Colonic mucosa (tissue), 4 donors: ENCODE measurements at places on chromosomes 16 and 17.

DNA sequence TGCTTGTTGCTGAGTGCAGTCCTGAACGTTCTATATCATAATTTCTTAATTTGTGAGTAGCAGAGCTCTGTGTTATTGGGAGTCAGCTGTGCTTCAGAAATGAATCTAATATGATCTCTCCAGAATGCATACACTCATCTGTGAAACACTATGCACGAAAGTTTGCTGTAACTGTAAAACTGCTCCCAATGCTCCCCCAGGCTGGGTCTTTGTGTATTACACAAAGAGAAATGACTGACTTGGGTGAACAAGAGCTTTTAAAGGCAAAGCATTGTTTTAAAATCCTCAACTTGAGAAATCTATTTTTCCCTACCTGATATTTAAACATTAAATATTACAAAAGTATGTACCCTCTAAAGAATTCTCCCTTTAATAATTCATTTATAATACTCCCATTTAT lies 636.7 kb upstream of the KIF2B start:
- H3K27me3 ChIP-seq: no peaks in the 10 kb centered on the region
- H3K36me3 ChIP-seq: no peaks in the 10 kb centered on the region
- no peak overlapping the region for H3K27ac ChIP-seq
- H3K4me1 ChIP-seq: no peaks in the 10 kb centered on the region
- no peak overlapping the region for H3K4me3 ChIP-seq

- H3K27me3 ChIP-seq: peaks cover 38% of the 10 kb centered on the region
- peaks cover 29% of the 10 kb centered on the region for H3K4me1 ChIP-seq
- peak within 1 kb of the TSS; percentile 44 for H3K27ac ChIP-seq
- peak within 1 kb of the TSS; percentile 84 for H3K4me3 ChIP-seq
- peak; percentile 89 for DNase-seq
- H3K36me3 ChIP-seq: no peaks in the 10 kb centered on the region
These were observed at the start of gene PAQR4 for GRCh38 chr16:2968738-2969544. TSS of gene PAQR4 (plus strand) at chr16:2969348. CDS start at chr16:2969675, 327 bp downstream.

- no peak for DNase-seq
- H3K27me3 ChIP-seq: no peaks in the 10 kb centered on the region
- no peak overlapping the region for H3K4me3 ChIP-seq
- H3K27ac ChIP-seq: no peak overlapping the region
- no peaks in the 10 kb centered on the region for H3K36me3 ChIP-seq
These were observed 32.6 kb downstream of the ERN1 start for GRCh38 chr17:64097196-64097936.

DNA sequence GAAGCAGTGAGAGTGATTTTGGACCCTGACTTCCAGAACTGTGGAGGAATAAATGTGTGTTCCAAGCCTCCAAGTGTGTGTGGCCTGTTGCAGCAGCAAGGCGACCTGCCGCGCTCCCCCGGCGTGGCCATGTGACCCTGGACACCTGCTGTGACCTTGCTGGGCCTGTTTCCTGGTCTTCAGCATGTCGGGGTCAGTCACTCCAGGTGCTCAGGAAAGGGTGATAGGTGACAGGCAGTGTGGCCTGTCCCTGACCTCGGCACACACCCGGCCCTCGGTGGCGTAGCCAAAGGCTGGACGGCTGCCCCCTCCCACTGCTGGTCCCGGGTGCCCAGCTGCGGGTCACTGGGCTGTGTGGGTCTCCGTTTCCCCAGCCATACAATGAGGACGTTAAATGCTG lies 31.8 kb upstream of the ZNF469 start:
- no peaks in the 10 kb centered on the region for H3K4me1 ChIP-seq
- H3K27me3 ChIP-seq: no peaks in the 10 kb centered on the region
- no peak overlapping the region for H3K27ac ChIP-seq
- no peak for DNase-seq
- H3K36me3 ChIP-seq: no peaks in the 10 kb centered on the region
